ENCODE measurements at places on chromosomes 5 and 9. TPM values are rescaled to one million over a fixed set of nuclear protein-coding genes. Genes with fewer than 3 reads are reported as not detected.

Gene FAM221B
- total RNA-seq: not detected

Gene PTPA
- 179 TPM for total RNA-seq

GRCh38 chr5:158731014-158731413, 368.7 kb downstream of the EBF1 start:
- no peak for DNase-seq

- DNase-seq: peak; percentile 47
These were observed 285.3 kb downstream of the NR3C1 start for GRCh38 chr5:143118222-143118621.

- DNase-seq: no peak
These were observed 179.9 kb upstream of the NR3C1 start for GRCh38 chr5:143583409-143583808.

DNA sequence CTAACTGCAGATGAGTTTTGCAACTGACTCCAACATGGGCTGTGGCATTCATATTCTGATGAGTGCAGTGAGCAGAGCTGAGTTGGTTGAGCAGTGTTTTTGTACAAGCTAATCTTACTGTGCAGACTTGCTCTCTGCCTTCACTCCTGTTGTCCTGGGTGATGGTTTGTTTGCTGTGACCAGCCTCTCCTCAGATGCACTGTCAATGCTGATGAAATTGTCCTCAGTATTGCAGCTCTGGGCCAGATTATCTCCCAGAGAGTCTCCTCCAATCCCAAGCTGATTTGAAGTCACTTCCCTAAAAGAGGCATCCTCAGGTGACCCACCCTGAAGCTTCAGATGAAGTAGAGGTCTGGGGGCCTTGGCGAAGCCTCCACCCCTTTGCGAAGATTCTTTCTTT, 581.8 kb downstream of the ACTL7B start:
- no peak for DNase-seq

Gene OR1J2
- not detected for total RNA-seq

DNA sequence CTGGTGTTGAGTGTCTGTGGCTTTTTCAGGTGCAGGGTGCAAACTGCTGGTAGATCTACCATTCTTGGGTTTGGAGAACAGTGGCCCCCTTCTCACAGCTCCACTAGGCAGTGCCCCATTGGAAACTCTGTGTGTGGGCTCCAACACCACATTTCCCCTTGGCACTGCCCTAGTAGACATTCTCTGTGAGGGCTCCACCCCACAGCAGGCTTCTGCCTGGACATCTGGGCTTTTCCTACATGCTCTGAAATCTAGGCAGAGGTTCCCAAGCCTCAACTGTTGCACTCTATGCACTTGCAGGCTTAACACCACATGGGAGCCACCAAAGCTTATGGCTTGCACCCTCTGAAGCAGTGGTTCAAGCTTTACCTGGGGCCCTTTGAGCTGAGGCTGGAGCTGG, 80.9 kb downstream of the BARX1 start:
- DNase-seq: no peak

- no peak for DNase-seq
These were observed 49.6 kb upstream of the LMX1B start for GRCh38 chr9:126564128-126564527.

GRCh38 chr5:133309166-133309795, 257.5 kb downstream of the HSPA4 start:
- no peak for DNase-seq

Gene OGN
- total RNA-seq: 10.0 TPM

- DNase-seq: no peak
These were observed 243.8 kb upstream of the ZNF462 start for GRCh38 chr9:106619211-106619610.

DNA sequence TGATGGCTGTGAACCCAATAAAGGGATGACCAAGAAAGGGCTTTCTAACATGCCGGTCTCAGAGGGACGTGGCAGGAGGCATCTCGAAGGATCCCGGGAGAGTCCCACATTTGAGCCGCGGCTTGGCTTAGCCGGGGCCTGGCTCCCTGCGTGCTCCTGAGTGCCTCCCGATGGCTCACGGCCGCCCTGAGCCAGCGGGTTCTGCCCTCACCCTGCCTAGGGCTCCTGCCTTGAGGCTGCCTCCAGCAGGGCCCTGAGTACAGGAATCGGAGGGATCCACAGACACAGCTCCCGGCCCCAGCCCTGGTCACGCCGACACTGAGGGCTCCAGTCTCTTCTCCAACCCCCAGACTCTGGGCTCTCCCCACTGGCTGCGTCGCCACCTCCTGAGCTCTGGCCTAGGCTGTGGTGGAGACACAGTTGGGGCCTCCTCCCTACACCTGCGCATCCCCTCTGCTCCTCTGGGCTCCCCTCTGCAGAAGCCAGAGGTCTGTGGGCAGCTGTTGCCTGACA, 44.1 kb upstream of the RXRA start:
- DNase-seq: no peak

- peak; percentile 34 for DNase-seq
These were observed 12.1 kb upstream of the EGFL7 start for GRCh38 chr9:136650648-136651047.

Gene DCTN4
- total RNA-seq: 45.2 TPM

GRCh38 chr5:173885475-173886010, 2.6 kb upstream of the CPEB4 start:
- no peak for DNase-seq

Gene GFI1B
- not detected for total RNA-seq

DNA sequence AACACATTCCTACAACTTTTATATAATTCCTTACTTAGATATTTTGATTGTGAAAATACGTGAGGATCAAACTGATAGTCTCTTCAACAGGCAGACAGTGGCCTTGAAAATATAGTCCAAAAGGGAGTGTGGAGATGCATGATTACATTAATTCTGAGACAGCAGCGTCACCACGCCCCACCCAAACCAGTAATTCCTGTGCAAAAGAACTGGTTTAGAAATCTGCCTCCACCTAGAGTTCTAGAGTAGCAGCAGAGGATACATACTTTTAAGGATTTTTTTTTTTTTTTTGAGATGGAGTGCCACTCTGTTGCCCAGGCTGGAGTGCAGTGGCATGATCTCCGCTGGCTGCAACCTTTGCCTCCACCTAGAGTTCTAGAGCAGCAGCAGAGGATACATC, 1.6 kb upstream of the TUT7 start:
- DNase-seq: no peak

GRCh38 chr5:129541648-129542251, 81.7 kb downstream of the ADAMTS19 start:
- DNase-seq: no peak
